ENCODE measurements at places on chromosomes 12 and 14. TPM values are rescaled to one million over a fixed set of nuclear protein-coding genes. Genes with fewer than 3 reads are reported as not detected.

Gene DEGS2
- not detected for total RNA-seq

Gene RAPGEF3
- total RNA-seq, result 1.2 TPM

Gene AMDHD1
- total RNA-seq, result 1.1 TPM

Gene GPR84
- total RNA-seq, result not detected

Gene MAP1LC3B2
- total RNA-seq, result 1.5 TPM

Gene VRTN
- 18.6 TPM for total RNA-seq

Gene SRGAP1
- 3.0 TPM for total RNA-seq

Gene ASIC1
- total RNA-seq, result 5.6 TPM

Gene GLT1D1
- 5.4 TPM for total RNA-seq

Gene NOVA1
- 37.9 TPM for total RNA-seq

Gene CLEC6A
- total RNA-seq, result not detected

Gene OVCH1
- total RNA-seq, result 0.06 TPM

Gene CPM
- 0.28 TPM for total RNA-seq

Measured in neural progenitor cell (in vitro differentiated cells).